ENCODE measurements at places on chromosomes 6 and 20. TPM values are rescaled to one million over a fixed set of nuclear protein-coding genes. Genes with fewer than 3 reads are reported as not detected.

DNA sequence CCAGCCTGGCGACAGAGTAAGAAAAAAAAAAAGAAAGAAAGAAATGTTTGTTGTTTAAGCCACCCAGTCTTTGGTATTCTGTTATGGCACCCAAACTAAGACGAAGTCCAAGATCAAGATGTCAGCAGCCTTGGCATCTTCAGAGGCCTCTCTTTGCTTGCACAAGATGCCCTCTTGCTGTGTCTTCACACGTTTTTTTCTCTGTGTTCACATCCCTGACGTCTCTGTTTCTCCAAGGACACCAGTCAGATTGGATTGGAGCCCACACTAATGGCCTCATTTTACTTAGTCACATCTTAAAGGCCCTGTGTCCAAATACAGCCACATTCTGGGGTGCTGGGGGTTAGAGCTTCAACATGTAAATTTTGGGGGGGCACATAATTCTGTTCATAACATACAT lies 380.9 kb downstream of the GJA1 start:
- H3K4me1 ChIP-seq, result no peaks in the 10 kb centered on the region
- no peaks in the 10 kb centered on the region for H3K36me3 ChIP-seq
- DNase-seq, result no peak
- no peak overlapping the region for H3K27ac ChIP-seq
- no peaks in the 10 kb centered on the region for H3K27me3 ChIP-seq
- H3K4me3 ChIP-seq, result no peak overlapping the region

- H3K27ac ChIP-seq, result no peak overlapping the region
- DNase-seq, result no peak
- no peak overlapping the region for H3K4me3 ChIP-seq
- no peaks in the 10 kb centered on the region for H3K36me3 ChIP-seq
- no peaks in the 10 kb centered on the region for H3K27me3 ChIP-seq
Observed at GRCh38 chr6:101845172-101845571, 451.7 kb downstream of the GRIK2 start.

VGLL2 gene
- not detected for total RNA-seq

- no peaks in the 10 kb centered on the region for H3K36me3 ChIP-seq
- no peaks in the 10 kb centered on the region for H3K4me1 ChIP-seq
- H3K27ac ChIP-seq, result no peak overlapping the region
- no peak overlapping the region for H3K4me3 ChIP-seq
- H3K27me3 ChIP-seq, result peaks cover 16% of the 10 kb centered on the region
Observed at GRCh38 chr6:123812621-123813020, 9.0 kb downstream of the NKAIN2 start.

DNA sequence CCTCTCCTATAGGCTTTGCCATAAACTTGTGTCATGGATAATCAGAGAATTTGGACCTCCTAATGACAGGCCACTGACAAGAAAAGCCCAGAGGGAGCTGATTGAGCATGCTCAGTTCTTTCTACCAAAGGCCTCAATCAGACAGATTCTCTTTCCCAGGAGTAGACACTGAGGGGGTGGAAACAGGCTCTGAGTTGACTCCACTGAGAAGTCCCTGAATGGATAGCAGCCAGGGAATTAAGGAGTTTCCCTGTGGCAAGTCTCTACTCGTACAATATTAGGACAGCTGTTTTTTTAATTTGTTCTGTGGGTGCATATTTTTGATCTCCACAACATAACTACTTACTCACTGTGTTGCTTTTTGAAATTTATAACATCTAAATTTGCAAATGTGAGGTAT lies 63.3 kb downstream of the SLC16A10 start:
- no peak overlapping the region for H3K4me3 ChIP-seq
- H3K36me3 ChIP-seq, result no peaks in the 10 kb centered on the region
- DNase-seq, result no peak
- H3K4me1 ChIP-seq, result no peaks in the 10 kb centered on the region
- no peak overlapping the region for H3K27ac ChIP-seq
- H3K27me3 ChIP-seq, result no peaks in the 10 kb centered on the region

- H3K4me1 ChIP-seq, result no peaks in the 10 kb centered on the region
- H3K4me3 ChIP-seq, result no peak overlapping the region
- no peak overlapping the region for H3K27ac ChIP-seq
- DNase-seq, result no peak
- peaks cover 35% of the 10 kb centered on the region for H3K27me3 ChIP-seq
Observed at GRCh38 chr6:28585335-28585734, 59.7 kb downstream of the GPX5 start.

DNA sequence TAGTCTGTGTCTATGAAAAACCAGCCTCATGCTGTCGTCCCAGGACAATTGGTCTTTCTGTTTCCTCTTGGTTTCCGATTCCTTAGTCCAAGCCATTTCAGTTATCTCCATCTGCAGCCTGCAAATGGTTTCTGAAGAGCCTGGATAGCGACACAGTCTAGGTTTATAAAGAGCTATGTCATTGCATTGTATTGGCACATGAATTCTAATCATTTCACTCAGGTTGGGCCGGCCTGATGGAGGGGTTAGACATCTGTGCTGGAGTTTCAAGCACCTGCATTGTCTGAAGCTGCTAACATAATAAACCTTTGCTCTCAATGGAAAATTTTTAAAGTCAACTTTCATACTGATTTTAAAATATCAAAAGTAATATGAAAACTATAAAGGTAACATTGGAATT lies 232.6 kb upstream of the MAP3K7 start:
- no peak for DNase-seq
- no peaks in the 10 kb centered on the region for H3K36me3 ChIP-seq
- no peak overlapping the region for H3K27ac ChIP-seq
- no peaks in the 10 kb centered on the region for H3K27me3 ChIP-seq
- no peaks in the 10 kb centered on the region for H3K4me1 ChIP-seq

DNA sequence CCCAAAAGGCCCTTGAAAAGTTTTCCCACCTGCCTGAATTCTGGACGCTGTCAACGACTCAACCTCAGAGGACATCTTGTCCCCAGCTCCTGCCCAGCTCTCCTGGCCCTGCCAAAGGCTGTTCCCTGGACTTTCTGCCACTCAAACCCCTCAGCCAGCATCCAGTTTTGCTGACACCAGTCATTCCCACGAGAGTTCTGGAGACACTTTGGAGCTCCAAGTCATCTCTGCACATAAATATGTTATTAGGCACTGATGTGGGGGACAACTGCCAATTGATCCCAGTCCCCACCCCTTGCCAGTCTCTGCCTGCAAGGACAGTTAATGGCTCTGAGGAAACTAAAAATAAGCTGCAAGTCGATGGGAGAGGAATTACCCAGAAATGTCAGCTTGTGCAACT lies 38.9 kb upstream of the KCNB1 start:
- no peaks in the 10 kb centered on the region for H3K4me1 ChIP-seq
- no peak for DNase-seq
- H3K27me3 ChIP-seq, result no peaks in the 10 kb centered on the region
- H3K27ac ChIP-seq, result no peak overlapping the region
- H3K4me3 ChIP-seq, result no peak overlapping the region
- H3K36me3 ChIP-seq, result no peaks in the 10 kb centered on the region

GRCh38 chr6:133609415-133610226 lies 279.3 kb upstream of the TCF21 start:
- no peaks in the 10 kb centered on the region for H3K36me3 ChIP-seq
- H3K27ac ChIP-seq, result no peak overlapping the region
- H3K4me3 ChIP-seq, result no peak overlapping the region
- DNase-seq, result no peak
- no peaks in the 10 kb centered on the region for H3K4me1 ChIP-seq

DNA sequence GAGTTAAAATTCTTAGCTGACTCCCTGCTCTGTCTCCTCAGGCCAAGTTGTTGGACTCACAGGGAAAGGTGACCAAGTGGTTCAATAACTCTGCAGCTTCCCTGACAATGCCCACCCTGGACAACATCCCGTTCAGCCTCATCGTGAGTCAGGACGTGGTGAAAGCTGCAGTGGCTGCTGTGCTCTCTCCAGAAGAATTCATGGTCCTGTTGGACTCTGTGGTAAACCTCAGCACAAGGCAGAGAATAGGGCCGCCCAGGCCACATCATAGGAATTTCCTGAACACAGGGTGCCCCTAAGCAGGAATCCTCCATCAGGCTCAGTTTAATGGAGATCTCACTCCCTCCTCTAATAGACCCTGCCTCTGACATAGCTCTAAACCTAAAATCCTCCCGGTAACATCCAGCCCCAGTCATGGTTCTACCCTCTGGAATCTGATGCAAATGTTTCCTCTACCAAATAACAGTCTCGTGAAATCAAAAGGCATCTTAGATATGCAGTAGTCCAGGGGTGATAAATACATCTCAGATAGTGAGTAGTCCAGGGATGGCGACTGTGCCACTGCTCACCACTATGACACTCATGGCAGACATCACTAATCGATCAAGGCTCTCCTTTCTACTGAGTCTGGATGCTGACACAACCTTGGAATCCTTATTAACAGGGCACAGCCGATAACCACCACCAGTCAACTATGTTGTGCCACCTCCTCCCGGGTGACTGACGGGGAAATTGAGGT lies 18.3 kb downstream of the BPIFB1 start:
- no peaks in the 10 kb centered on the region for H3K4me1 ChIP-seq

DNA sequence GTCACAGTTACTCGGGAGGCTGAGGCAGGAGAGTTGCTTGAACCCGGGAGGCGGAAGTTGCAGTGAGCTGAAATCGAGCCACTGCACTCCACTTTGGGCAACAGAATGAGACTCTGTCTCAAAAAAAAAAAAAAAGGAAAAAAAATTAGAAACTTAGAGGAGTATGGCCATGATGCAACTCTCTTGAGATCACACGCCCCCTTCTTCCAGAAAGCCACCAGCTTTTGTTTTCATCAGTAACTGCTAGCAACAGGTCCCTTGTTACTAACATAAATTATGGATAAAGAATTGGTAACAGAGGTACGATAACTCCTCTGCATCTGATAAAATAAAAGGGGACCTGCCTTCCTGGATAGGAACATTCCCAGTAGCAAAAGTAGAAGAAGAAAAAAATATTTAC lies 308.2 kb downstream of the CD83 start:
- no peaks in the 10 kb centered on the region for H3K4me1 ChIP-seq
- H3K27me3 ChIP-seq, result no peaks in the 10 kb centered on the region
- no peak overlapping the region for H3K27ac ChIP-seq
- no peak for DNase-seq

Data from upper lobe of right lung (tissue), 1 donor.